ENCODE measurements at places on chromosomes 16 and 17.
A peak's percentile ranks its signal among the peaks of the same experiment; 100 is the strongest.

GRCh38 chr16:29958756-29959155, 3.1 kb upstream of the TMEM219 start:
- no peak for DNase-seq

GRCh38 chr16:84546669-84547545, 42.4 kb upstream of the MEAK7 start:
- no peak for DNase-seq

DNA sequence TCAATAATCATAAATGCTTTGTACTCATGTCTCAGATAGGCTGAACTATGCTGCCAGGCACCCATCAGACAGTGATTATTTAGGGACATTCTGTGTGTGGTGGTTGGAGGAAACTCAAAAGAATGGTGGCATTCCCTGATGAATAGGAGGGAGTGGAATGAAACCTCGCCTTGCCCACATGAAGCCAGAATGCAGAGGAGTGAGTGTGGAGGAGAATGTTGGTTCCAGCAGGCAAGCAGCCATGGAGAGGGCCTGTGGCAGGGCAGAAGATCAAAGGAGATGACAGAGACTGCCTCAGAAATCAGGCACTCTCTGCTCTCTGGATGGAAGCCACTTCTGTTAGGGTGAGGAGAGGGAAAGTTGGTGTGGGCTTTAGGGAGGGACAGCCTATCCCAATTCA, 22.5 kb downstream of the KCTD19 start:
- no peak for DNase-seq

DNA sequence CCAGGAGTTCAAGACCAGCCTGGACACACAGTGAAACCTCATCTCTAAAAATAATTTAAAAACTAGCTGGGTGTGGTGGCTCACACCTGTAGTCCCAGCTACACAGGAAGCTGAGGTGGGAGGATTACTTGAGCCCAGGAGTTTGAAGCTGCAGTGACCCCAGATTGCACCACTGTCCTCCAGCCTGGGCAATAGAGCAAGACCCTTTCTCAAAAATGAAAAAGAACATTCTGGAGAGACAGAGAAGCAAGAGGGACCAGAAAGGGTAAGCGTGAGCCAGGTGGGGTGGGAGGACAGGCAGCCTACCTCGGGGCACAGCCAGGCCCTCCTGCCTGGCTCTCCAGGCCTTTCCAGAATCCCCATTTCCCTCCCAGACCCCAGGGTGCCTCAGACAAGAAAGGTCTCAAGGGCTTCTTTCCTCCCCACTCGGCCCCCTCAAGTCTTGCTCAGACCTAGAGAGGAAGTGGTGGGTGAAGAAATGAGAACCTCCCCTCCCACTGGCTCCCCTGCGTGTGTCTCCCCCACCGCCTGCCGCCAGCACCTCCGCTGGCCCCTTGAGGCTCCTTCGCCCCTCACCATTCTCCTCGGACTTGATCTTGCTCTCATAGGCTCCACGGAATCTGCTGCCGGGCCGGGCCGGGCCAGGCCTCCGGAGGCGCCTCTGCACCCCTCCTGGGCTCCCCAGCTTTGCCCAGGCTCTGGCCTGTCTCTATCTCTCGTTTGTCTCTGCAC, 503 bp downstream of the C16orf54 start:
- no peak for DNase-seq

DNA sequence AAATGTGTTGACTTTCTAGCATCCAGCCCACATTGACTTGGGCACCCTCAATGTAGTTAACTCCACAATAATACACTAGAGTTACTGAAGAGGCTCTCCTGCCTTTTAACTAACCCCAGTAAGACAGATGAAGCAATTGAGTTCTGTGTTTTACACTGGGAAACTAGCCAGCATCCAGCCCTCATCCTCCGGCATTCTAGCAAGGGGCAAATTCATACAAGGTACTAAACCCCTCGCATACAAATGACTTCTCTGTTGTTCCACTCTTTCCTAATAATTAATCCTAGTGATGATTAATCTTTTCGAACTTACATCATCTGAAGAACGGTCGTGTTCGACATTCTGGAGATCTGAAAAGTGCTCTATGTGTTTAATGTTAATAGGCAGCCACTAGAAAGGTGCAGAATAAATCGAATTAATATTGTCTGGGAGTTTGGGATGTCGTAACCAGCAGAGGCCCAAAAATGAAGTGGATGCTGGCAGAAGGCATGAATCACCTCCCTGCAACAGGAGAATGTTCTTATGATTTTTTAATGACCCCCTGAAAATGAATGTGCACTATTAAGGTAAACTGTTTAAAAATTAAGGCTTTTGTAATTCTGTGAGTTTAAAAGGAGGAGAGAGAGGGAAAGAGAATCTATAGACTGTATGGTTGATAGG, 249.4 kb downstream of the SNX29 start:
- peak; percentile 72 for DNase-seq

GRCh38 chr17:5225668-5226457, 8.8 kb downstream of the SCIMP start:
- no peak for DNase-seq

GRCh38 chr16:49528060-49528865, 154.7 kb downstream of the C16orf78 start:
- no peak for DNase-seq

GRCh38 chr17:28280826-28281225, 38.2 kb upstream of the TMEM97 start:
- no peak for DNase-seq

- no peak for DNase-seq
These were observed 54.4 kb upstream of the RCVRN start for GRCh38 chr17:9959377-9959981.

- DNase-seq, result no peak
These were observed 101.4 kb downstream of the CACNG3 start for GRCh38 chr16:24357511-24357910.

GRCh38 chr17:19303367-19303776, 59.2 kb downstream of the B9D1 start:
- no peak for DNase-seq

DNA sequence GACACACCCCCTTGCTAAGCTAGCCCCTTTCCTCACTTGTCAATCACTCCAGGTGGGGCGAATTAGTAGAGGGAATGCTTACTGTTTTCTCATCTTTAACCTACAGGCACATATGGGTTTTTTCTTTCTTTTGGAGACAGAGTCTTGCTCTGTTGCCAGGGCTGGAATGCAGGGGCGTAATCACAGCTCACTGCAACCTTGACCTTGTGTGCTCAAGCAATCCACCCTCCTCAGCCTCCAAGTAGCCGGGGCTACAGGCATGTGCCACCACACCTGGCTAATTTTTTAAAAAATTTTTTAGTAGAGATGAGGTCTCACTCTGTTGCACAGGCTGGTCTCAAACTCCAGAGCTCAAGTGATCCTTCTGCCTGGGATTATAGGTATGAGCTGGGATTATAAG, 38.7 kb upstream of the RHBDL3 start:
- no peak for DNase-seq

- DNase-seq, result no peak
These were observed 179.4 kb upstream of the FOXF1 start for GRCh38 chr16:86330906-86331305.
